CD8-positive, alpha-beta memory T cell (primary cell): ENCODE measurements at places on chromosomes 6 and 20.

DNA sequence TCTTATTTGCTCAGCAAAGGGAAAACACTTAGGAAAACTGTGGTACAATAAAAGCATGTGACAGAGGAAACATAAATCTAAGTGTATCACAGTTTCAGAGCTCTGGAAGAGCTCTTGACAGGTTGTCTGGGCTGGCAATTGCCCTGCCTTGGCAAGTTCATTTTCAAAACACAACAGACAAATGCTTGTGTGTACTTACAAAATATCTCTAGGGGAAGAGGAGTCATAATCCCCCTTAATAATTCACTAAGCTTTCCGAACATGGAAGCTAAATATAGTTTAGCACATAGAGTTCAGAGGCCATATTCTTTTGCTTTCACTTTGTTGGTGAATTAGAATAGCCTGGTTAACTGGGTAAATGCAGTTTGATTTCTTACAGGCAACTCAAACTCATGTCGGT, 211.6 kb upstream of the THEMIS start:
- no peak for DNase-seq

- DNase-seq, result no peak
Measured at GRCh38 chr20:3794701-3795420, 1.2 kb upstream of the CDC25B start.

- no peak for DNase-seq
Measured at GRCh38 chr6:154638369-154638768, 94.8 kb upstream of the SCAF8 start.

- no peak for DNase-seq
Measured at GRCh38 chr6:36019167-36019566, 5.3 kb downstream of the SLC26A8 start.

DNA sequence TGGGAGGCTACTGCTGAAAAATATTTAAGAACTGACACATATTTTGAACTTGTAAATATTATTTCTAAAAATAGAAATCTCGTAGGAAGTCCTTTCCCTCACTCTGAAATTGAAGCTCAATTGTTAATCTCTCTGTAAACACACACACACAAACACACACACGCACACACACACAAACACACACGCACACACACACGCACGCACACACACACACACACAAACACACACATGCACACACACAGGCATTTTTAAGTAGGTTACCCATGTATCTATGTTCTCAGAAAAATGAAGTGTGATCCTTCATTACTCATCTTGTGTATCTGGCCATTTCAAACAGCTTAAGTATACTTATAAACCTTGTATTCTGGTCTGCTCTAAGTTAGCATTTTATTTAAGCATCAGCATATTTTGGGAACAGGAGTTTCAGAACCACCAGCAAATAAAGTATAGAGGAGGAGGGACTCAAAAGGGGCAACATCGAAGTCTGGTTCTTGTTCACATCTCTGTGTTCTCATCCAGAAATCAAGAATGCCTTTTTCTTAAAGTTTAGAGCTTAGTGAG, 11.6 kb downstream of the CCN6 start:
- no peak for DNase-seq

DNA sequence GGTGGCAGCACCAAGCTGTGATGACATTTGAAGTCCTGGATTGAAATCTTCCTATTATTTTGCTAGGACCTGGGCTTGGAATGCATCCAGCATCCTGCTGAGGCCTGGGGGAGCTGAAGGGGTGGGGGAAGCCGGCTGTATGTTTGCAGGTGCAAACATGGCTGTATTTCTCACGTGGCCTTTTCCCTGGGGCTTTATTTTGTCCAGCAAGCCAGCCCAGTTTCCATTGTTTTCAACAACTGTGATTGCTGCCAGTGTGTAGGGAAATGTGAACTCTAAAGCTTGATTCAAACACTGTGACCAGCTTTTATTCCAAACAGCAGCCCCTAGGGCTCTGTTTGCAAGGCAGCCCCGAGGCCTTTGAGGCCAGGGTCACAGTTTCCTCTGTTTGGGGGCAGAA, 683.0 kb downstream of the DHX35 start:
- DNase-seq, result no peak

GRCh38 chr6:34370361-34370760, 22.1 kb downstream of the NUDT3 start:
- no peak for DNase-seq

- peak; percentile 47 for DNase-seq
Measured at GRCh38 chr20:62030834-62031434, 34.7 kb downstream of the TAF4 start.
